ENCODE measurements at places on chromosomes 6 and 20.
A peak's percentile ranks its signal among the peaks of the same experiment; 100 is the strongest.

- no peak for DNase-seq
Observed at GRCh38 chr6:5160206-5160605, 75.1 kb downstream of the PPP1R3G start.

DNA sequence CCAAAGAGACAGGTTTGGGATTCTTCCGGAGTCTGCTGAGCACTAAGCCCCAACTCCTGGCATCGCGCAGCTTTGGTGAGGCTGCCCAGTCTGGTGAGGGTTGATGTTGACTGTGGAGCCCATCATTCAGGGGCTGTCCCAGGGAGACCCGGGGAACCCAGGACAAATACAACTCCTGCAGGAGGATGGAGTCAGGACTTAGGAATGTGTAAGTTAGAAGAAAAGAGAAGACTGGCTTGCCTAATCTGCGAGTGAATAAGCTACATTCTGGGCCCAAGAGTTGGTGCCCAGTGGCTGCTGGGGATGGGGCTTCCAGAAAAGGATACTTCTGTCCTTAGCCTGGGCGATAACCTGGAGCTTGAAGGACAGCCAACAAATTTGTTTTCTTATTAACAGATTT lies 47.9 kb downstream of the STK35 start:
- DNase-seq, result no peak

DNA sequence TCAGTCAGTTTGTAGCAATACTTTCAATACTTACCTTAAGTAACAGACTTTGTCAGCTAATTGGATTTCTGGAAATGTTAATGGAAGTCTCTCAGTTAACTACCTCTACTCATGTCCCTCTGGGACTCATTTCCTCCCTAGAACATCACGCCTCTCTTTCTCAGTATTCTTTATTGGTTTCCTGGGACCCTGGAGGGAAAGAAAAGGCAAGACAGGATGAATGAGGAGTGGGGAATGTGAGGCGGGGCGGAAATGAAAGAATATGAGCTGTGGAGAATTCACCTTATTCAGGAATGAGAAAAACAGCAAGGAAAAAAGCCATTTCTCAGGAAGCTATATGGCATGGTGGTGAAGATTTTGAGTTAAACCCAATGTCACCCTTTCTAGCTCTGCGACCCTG lies 62.7 kb downstream of the ANKS1A start:
- no peak for DNase-seq

GRCh38 chr6:16331384-16332174 lies 93.2 kb downstream of the GMPR start:
- DNase-seq, result peak; percentile 62

DNA sequence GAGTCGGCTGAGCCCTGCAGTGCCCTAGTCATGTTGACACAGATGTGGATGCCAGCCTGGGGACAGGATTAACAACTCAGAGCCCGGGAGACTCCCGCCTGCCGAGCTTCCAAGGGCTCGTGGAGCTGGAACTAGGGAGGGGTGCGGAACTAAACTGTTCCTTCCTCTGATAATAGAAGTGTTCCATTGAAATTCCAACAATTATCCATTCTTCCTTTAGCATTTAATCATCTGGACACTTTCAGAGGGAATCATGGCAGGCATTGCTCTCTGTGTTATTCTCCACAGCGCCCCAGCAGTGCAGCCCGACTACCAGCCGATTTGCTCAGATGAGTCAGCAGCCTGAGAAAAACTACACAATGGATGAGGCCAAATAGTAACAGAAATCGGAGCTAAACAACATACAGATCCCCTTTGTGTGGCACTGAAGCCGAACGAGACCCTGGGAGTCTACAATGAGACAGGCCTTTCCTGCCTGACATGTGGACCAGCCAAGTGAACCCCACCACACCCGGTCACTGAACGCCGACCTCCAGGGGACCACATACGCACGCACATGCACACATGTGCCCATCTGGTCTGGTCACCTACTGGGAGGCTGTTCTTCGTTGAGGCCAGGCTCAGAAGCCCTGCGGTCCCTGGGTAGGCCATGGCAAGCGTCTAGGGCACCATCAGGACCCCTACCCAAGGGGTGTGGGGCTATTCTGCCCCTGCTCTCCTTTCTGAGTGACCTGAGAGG lies 238.4 kb upstream of the AFDN start:
- no peak for DNase-seq

DNA sequence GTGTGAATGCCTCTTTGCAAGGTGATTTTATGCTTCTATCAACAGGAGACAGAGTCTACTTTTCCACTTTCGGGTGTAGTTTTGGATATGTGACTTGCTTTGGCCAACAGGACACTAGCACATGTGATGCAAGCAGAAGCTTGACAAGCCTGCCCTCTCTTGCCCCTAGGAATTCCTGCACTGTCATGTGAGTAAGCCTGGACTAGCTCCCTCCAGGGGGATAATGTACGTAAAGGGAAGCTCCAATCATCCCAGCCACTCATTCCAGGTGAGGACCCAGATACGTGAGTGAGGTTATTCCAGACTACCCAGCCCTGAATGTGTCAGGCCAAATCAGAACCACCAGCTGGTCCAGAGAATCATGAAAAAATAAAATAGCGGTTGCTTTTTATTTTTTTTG lies 33.3 kb downstream of the BEND3 start:
- no peak for DNase-seq

- DNase-seq, result no peak
Observed at GRCh38 chr6:108277295-108277694, 16.5 kb upstream of the SNX3 start.

DNA sequence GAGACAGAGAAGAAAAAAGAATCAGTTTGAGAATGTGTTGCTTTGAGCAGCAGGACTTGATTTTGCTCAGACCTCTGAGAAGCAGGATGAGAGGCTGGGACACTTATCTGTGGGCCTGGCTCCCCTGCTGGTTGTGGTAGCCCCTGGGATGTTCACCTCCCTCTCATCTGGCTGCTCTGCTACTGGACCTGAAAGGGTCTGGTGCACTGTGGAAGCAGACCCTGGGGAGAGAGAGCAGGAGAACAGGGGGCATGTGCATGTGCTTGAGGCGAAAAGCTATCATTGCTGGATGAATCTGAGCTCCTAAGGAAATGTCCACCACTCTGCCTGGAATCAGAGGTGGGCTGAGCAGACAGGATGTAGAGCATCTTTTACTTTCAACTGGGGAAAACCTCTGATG lies 161.1 kb downstream of the SCP2D1 start:
- DNase-seq, result no peak

GRCh38 chr6:121627761-121628160 lies 192.3 kb downstream of the GJA1 start:
- no peak for DNase-seq

DNA sequence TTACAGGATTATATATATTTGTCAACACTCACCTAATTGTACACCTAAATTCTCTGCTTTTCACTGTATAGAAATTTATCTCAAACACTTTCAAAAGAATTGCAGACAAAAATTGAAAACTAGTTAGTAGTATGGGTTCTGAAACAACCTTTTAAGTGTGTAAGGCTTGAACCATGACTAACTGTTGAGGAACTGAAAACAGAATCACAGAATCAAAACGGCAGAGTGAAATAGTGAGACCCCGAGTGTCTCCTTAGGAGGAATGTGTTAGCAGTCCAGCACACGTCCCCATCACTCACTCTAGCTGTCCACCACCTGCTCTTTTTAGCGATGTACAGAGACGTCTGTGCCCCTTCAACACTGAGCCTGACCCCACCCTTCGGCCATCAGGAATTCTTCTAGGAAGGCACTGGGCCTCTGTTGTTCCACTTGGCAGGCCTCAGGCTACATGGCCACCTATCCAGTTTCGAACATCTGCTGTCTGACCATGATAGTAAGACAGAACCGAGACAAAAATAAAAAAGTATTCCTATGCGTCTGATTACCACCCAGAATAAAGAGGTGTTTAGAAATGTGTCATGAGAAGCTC lies 227.4 kb downstream of the C6orf118 start:
- no peak for DNase-seq

Measured in T-helper 9 cell (primary cell).